CD4-positive, alpha-beta T cell treated with Interleukin-1 beta for 1 hour (primary cell): ENCODE measurements at places on chromosomes 6 and 20.

GRCh38 chr6:36436466-36436865 is 6.2 kb downstream of the PXT1 start:
- no peak for DNase-seq

DNA sequence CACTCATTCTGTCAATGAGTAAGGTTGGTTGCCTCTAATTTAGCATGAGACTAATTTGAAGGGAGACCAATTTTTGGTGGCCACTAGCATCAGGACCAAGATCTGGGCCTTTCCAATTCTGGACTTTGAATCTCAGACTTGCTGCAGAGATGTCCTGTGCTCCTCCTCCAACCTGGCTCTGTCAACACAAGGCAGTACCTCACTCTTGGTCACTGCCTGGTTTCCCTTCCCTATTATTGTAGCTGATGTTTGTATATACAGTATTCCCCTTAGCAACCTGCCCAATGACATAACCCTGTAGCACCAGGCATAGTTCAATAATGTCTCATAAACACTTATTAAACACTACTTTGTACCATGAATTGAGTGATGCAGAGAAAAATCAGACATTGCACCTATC is 50.4 kb downstream of the UNC5CL start:
- peak; percentile 2 for DNase-seq

- no peak for DNase-seq
These were observed 622.7 kb downstream of the CD109 start for GRCh38 chr6:74318738-74319137.

DNA sequence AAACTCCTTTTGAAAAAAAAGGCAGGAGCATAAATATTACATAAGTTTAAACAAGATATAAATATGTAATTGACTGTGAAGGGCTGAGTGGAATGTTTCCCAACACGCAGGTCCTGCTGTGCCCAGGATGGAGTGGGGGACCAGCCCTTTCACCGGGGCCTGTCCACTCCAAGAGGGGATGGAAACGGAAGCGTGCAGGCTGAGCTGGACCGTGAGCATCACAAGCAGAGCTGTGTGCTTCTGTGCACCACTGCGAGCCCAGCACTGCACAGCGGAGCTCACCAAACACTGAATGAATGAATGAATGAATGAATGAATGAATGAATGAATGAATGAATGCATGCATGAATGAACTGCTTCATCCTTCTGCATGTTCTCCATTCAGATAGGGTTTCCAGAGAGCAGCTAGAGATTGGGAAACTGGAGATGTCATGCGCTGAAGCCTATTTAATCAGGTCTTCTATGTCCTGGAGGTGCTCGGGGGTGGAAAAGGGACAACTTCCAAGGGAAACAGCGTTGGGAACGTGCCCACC is 157.7 kb downstream of the ANKRD60 start:
- no peak for DNase-seq

- no peak for DNase-seq
These were observed 82.5 kb upstream of the AGPAT4 start for GRCh38 chr6:161356167-161356854.

- no peak for DNase-seq
These were observed 10.1 kb upstream of the CFAP206 start for GRCh38 chr6:87397656-87398055.
